ENCODE measurements at places on chromosomes 1 and 21. TPM values are rescaled to one million over a fixed set of nuclear protein-coding genes. Genes with fewer than 3 reads are reported as not detected.

DNA sequence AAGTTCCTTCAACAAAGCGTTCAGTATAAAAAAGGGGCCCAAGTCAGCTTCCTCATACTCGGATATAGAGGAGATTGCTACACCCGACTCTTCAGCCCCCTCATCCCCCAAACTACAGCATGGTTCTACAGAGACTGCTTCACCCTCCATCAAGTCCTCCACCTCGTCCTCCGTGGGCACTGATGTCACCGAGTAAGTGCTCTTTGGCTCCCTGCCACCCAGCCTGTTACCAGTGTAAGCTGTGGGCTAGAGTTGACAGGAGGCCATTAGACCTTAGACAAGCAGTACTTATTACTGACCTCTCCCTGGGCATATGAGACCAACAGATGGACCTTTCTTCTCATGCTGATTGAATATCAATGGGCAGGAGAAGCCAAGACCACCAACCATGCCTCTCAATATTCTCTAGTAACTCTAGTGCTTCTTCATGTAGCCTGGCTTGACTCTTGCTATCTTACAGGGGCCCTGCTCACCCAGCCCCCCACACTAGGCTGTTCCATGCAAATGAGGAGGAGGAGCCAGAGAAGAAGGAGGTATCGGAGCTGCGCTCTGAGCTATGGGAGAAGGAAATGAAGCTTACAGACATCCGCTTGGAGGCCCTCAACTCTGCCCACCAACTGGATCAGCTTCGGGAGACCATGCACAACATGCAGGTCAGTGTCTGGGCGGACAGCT, 20.9 kb upstream of the IPO9 start:
- DNase-seq, result peak; percentile 69
- no peaks in the 10 kb centered on the region for H3K4me1 ChIP-seq
- no peak overlapping the region for H3K27ac ChIP-seq

DNA sequence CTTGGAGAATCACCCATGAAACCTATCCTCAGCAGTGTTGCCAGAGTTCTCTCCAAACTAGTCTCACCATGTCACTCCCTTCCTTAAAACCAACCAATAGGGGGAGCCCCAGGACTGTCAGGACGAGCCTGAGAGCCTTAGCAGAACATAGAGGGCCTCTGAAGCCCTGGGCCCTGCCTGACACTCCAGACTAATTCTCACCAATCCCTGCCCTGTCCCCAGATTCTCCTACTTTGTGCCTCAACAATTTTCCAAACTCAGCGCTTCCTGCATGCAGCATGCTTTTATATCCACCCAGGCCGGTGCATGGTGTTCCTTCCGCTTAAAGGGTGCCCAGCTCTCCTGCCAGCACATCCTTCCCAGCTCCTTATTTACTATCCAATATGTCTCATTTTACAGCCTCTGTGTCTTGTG, 42.7 kb downstream of the HSD3B1 start:
- H3K4me3 ChIP-seq, result no peak overlapping the region
- H3K27me3 ChIP-seq, result no peaks in the 10 kb centered on the region
- peak; percentile 31 for DNase-seq
- no peaks in the 10 kb centered on the region for H3K36me3 ChIP-seq
- peaks cover 7% of the 10 kb centered on the region for H3K4me1 ChIP-seq
- H3K27ac ChIP-seq, result no peak overlapping the region

GRCh38 chr1:227518876-227519275, 44.5 kb upstream of the ZNF678 start:
- no peak overlapping the region for H3K4me3 ChIP-seq
- no peak overlapping the region for H3K27ac ChIP-seq
- H3K36me3 ChIP-seq, result no peaks in the 10 kb centered on the region
- H3K27me3 ChIP-seq, result no peaks in the 10 kb centered on the region
- no peaks in the 10 kb centered on the region for H3K4me1 ChIP-seq
- no peak for DNase-seq

MSH4 gene
- 0.22 TPM for total RNA-seq

- H3K27ac ChIP-seq, result no peak overlapping the region
- peaks cover 7% of the 10 kb centered on the region for H3K4me1 ChIP-seq
- H3K4me3 ChIP-seq, result no peak overlapping the region
- no peak for DNase-seq
- H3K27me3 ChIP-seq, result no peaks in the 10 kb centered on the region
Observed at GRCh38 chr1:224359207-224359606, 2.5 kb downstream of the CNIH4 start.

CDK11B gene
- 23.7 TPM for total RNA-seq

DNA sequence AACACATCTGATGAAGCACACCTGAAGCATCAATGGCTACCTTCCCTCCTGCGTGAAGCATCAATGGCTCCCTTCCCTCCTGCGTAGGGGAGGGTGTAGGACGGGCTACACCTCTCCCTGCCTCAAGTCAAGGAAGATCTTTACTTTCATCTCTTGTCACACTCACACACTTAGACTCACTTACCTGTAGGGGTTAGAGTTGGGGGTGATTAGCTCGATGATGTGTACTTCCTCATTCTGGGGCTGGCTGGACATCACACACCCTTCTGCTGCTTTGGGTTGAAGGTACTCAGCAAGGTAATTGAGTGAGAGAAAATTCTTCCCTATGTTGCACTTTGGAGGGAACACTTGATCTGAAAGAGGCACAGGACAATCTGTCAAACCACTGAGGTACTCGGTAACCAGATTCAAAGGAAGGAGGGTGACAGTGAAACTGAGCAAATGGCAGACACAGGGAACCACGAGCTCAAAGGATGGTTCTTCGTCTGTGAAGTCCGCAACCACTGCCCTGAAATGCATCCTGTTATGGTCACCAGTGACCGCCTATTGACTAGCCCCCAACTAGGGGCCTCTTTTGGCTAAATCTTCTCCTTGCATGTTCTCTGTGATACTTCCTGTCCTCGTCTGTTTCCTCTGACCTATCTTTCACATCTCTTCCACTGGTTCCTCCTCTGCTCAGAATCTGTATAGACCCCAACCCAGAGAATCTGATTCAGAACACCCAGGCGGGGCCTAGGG, 156.2 kb downstream of the TGFBR3 start:
- H3K27ac ChIP-seq, result no peak overlapping the region
- DNase-seq, result no peak
- no peak overlapping the region for H3K4me3 ChIP-seq
- H3K4me1 ChIP-seq, result peaks cover 78% of the 10 kb centered on the region
- no peaks in the 10 kb centered on the region for H3K36me3 ChIP-seq

DNA sequence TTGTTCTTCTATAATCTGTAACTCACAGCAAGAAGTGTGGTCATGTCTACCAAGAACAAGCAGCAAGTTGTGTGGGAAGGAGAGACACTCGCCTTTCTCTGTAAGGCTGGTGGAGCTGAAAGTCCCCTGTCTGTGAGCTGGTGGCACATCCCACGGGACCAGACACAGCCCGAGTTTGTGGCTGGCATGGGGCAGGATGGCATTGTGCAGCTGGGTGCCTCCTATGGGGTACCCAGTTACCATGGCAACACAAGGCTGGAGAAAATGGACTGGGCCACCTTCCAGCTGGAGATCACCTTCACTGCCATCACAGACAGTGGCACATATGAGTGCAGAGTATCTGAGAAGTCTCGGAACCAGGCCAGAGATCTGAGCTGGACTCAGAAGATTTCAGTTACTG, 15.5 kb downstream of the CD101 start:
- no peaks in the 10 kb centered on the region for H3K4me1 ChIP-seq
- H3K36me3 ChIP-seq, result no peaks in the 10 kb centered on the region
- no peak for DNase-seq
- no peak overlapping the region for H3K27ac ChIP-seq
- H3K4me3 ChIP-seq, result no peak overlapping the region
- no peaks in the 10 kb centered on the region for H3K27me3 ChIP-seq

All from thyroid gland (tissue), 4 donors.